ENCODE measurements at places on chromosomes 11 and 22. TPM values are rescaled to one million over a fixed set of nuclear protein-coding genes. Genes with fewer than 3 reads are reported as not detected.

GRCh38 chr11:131146827-131147490, 223.5 kb upstream of the NTM start:
- DNase-seq: no peak

DNA sequence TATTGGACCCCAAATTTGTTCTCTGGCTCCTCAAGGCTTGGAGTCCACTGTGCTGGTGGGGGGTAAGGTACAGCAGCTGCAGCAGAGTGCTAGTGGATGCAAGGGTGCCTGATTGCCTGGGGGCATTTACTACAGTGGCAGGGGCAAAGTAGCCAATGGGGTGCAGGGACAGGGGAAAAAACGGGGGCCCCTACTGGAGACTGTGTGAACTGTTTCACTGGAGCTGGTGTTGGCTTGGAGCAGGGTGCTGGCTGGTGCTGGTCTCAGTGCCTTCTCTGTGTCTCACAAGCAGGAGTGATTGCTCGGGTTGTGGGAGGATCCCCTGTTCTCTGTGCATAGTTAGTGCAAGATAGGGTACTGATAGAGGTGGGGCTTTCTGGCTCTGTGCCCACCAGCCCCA, 935.9 kb downstream of the JRKL start:
- DNase-seq: no peak

DNA sequence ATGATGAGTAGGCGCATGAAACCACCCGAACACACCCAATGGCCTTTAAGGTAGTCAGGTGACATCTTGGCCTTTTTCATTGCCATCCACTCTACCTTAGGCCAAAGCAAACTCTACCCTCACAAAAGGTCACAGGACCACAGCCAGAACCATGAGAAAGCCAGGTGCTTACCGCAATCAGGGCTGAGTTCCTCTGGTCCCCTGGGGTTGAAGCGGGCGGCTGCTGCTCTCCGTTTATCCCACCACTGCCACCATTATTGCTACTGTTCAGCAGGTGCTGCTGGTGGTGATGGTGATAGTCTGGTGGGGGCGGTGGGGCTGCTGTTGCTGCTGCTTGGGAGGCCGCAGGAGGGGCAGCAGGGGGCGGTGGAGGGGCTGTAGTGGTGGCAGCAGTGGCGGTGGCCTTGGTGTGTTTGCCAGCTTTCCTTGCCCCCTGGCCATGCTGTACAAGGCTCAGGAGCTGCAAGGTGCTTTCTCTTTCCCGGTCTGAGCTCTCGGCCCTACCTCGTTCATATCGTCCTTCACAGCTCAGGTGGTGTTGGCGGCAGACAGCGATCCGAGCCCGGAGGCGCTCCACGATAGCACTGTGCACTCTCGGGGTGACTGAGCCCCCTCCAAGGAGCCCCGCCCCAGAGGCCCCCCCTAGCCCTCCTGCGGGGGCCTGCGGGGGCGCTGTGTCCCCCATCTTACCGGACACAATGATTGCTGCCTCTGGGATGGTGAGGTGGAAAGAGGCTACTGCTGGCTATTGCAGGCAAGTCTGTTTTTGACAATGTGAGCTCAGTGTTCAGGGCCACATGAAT, 1.6 kb downstream of the MAML2 start:
- DNase-seq: no peak

- peak; percentile 85 for DNase-seq
Measured at GRCh38 chr22:21936151-21936775, 16.4 kb downstream of the PPM1F start.

DNA sequence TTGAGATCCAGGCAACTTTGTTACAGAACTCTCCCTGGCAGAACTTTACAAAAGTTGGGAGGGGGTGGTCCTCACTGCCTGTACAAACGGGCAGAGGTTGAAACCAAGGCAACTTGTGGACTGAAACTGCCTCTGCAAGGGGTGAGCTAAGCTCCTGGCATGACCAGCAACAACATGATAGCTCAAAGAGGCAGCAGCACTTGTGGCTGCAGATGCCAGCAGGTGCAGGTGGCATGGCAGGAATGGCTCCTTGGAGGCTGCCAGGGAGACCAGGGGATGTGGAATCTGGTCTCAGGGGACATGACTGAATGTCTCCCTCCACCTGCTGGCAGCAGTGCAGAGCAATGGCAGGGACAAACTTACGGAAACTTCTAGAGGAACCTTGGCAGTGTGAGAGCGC, 38.8 kb upstream of the PHF21A start:
- DNase-seq: no peak

DNA sequence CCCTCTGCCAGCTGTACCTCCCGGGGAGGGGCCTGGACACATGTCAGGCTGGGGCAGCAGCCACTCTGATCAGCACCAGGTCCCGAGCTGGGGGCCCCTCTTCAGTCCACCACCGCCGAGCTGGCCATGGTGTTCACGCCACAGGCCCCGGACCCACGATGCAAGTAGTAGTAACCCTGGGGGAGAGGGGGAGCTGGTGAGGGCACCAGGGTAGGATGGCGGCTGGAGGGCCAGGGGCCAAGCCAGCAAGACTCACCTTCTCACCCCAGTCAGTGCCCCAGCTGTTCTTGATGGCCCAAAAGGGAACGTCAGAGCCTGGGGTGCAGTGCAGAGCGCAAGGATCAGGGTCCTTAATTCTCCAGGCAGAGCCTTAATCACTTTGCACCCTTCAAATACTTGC, 4.6 kb downstream of the CTSF start:
- no peak for DNase-seq

DNA sequence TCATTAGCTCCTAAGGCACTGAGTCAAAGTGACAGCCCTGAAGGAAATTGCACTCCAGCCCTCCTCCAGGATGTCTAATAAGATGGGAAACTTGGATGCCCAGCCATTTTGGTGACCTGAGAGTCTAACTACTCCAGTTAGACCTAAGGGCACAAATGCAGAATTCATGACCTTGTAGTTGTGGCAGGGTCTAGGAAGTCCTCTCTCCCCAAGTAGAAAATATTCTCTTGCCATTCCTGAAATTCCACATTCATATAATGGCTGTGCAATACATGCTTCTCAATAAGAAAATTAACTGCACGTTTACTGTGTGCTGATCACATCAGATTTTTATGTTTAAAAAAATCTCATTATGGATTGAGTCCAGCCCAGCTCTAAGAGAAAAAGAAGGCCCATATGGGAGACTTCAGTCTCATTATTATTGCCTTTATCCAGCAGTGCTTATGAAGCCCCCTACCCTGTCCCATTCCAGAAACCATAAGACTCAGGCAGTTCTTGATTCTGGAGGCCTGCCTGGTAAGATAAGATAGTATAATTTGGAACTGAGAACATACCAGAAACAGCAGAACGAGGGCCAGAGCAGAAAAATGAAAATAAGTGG, 133.7 kb upstream of the LDLRAD3 start:
- no peak for DNase-seq

DNA sequence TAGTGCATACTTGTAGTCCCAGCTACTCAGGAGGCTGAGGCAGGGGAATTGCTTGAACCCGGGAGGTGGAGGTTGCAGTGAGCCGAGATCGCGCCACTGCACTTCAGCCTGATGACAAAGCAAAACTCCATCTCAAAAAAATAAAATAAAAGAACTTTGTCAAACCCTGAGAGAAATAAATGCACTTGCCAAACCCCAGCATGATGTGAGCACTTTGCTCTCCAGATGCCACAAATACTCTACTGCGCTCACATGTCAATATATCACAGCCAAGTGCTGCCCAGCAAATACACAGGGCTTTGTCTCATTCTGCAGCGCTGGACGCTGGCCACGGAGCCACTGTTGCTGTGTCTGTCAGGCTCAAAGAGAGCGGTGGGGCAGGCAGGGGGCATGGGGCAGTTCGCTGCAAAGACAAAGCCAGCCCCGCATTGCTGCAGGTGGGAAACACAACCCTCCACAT, 45.1 kb downstream of the AHNAK start:
- DNase-seq: peak; percentile 79

DNA sequence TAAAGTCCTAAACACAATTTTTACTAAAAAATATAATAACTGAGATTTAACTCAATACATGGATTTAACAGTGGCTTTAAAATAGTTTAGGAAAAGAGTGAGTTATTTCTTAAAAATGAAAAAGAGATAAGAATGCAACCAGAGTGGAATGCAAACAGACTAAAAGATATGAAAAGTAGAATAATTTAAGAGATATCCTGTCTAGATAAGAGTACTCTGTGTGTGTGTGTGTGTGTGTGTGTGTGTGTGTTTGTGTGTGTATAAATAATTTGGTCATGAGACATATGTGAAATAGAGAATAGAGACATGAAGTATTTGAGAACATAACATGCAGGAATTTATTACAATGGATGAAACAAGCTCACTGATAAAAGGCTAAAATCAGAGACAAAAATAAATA, 986.9 kb upstream of the CHORDC1 start:
- DNase-seq: no peak

- no peak for DNase-seq
Measured at GRCh38 chr11:6705905-6706535, 22.9 kb upstream of the MRPL17 start.

- no peak for DNase-seq
Measured at GRCh38 chr22:39150848-39151215, 1.6 kb downstream of the CBX7 start.

DNA sequence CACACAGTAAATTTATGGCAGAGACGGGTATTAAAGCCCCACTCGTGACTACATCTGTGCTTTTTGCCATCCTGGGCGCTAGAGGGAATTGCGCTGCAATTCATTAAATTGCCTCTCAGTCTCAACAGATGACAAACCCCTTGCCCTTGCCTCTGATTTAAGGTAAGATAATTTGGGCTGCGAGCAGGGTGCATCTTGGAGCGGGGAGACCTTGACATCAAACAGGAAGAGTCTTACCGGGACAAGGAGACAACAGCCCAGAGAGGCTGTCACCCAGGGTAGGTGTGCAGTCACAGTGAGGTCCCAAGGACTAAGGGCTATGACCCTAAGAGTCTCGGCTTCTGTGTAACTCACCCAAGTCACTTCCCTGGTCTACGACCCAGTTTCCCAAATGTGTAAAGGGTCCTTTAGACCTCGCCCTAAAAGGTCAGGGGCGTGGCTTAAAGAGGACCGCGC, 449 bp upstream of the TOM1 start:
- no peak for DNase-seq

GRCh38 chr11:60477035-60477445, 15.5 kb upstream of the MS4A12 start:
- no peak for DNase-seq

DNA sequence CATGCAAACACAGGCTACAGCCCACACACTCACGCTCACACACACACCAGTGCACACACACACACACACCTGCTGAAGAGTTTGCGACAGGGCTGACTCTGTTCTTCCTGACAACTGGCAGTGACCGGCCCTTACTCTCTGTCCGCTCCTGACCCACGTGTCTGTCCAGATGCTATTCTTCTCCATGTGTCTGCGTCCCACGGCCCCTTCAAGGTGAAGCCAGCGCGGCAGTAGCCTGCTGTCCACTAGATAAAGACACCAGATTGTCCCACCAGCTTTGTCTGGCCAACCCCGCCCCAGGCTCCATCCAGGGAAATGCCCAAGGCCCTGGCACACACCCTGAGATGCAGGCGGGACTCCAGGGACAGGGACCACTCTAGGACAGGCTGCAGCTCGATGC, 713.9 kb downstream of the BRD1 start:
- DNase-seq: peak; percentile 60

DNA sequence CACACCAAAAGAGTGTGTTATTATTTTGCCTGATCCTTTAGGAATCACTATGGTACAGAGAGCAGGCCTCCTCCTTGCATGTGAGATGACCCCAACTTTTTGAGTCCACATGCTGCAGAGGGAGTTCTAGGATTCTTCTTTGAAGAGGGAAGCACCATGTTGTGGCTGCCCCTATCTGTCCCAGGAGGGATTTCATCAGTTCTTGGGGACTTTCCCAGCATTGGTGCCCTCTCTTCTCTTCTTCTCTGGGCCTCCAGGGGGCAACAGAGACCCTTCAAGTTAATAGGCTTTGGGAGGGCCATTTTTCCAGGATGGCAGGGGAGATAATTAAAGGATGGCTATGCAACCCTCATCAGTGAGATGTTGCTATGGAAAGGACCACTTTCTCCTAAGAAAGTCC, 3.6 kb downstream of the MMP1 start:
- no peak for DNase-seq

DNA sequence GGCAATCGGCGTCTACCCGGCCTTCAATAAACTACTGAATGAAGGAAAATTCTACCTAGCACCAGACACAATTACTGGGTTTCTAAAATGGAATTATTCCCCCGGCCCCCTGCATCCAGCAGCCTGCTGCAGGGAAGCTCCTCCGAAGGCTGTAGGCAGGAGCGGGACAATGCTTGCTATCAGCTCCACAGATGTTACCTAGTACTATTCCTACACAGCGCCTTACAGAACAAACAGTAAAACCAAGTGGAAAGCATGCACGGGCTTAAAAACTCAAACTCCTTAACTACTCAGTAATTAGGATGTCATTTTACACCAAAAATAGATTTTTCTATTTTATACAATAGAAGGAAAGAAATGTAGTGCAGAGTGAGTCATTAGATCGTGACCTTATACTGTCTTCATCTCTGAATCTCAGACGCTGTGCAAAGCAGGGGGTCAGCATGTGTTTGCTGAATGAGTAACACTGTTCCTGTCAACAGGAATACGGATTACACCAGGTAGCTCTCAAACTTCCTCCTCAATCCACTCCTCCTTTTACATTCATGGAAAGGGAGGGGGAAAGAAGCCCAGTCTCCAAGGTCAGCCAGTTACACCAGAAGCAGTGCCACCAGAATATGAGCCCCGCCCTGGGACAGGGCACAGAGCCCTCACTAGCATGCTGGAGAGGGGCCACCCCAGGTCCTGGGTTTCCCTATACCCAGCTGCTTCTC, 74.9 kb downstream of the PACSIN2 start:
- no peak for DNase-seq

DNA sequence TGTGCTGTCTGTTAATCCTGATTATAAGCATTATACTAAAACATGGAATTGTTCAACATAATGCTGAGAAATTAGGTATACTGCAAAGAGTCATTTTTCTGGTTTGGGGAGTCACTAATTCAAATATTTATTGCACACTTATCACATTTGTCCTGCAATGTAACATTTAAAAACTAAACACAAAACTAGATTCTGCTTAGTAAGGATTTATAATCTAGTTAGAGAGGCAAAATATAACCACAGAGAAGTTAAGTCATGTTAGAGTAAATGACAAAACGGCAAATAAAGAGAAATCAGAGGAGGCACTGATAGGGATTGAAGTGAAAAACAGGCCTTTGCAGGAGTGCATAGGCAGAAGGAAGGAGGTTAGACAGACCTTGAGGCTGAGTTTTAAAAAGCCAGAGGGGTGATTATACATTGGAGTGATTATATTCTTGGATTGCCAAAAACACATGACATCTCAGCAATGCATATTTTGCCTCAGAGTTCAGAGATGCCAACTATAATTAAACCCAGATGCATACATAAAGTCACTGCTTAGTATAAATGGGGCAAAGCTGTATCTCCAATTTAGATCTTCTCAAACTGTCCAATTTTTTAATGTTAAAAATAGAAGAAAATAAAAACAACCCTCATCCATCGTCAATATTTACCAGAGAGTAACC, 49.7 kb downstream of the CCDC34 start:
- DNase-seq: no peak

Gene P4HA3
- not detected for total RNA-seq

Gene ARL14EP
- 38.9 TPM for total RNA-seq

Gene KCNJ4
- total RNA-seq: 16.0 TPM

Gene TMEM25
- 10.8 TPM for total RNA-seq

Gene KCNK7
- total RNA-seq: 0.43 TPM

Gene FAM227A
- total RNA-seq: 0.27 TPM

Gene PTDSS2
- total RNA-seq: 27.8 TPM

Gene IGSF22
- total RNA-seq: 1.4 TPM

Gene OR52I2
- total RNA-seq: not detected
